Epithelial cell of esophagus (primary cell): ENCODE measurements at places on chromosomes 2 and 18.

GRCh38 chr2:47300081-47300480 is 102.9 kb upstream of the MSH2 start:
- DNase-seq: no peak

GRCh38 chr18:44539926-44540325 is 140.8 kb upstream of the SETBP1 start:
- DNase-seq: no peak

DNA sequence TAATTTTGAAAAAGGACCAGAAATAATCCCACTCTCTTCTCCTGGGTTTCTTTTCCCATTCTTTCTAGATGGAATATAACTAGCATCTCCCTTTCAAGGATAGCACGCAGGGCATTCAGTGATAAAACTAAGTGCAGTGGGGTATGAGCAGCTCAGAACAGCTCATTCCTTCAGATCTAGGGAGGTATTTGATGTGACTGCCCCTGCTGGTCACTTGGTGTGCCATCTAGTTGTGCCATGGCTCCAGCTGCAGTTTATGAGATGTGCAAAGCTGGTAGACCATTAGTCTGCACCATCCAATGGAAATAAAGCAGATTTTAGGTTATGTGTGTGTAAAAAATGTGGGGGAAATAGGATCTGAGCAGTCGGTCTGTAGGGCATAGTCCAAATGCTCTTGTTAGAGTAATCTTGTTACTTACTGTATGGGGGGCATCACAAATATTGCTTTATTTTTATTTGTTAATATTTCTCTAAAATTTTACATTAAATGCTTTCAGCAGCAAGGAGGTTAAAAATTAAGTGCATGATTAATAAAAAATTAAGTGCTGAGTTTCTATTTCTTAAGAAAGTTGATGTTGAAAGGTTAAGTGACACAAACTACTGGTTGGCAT is 38.9 kb downstream of the CTAGE1 start:
- peak; percentile 62 for DNase-seq

DNA sequence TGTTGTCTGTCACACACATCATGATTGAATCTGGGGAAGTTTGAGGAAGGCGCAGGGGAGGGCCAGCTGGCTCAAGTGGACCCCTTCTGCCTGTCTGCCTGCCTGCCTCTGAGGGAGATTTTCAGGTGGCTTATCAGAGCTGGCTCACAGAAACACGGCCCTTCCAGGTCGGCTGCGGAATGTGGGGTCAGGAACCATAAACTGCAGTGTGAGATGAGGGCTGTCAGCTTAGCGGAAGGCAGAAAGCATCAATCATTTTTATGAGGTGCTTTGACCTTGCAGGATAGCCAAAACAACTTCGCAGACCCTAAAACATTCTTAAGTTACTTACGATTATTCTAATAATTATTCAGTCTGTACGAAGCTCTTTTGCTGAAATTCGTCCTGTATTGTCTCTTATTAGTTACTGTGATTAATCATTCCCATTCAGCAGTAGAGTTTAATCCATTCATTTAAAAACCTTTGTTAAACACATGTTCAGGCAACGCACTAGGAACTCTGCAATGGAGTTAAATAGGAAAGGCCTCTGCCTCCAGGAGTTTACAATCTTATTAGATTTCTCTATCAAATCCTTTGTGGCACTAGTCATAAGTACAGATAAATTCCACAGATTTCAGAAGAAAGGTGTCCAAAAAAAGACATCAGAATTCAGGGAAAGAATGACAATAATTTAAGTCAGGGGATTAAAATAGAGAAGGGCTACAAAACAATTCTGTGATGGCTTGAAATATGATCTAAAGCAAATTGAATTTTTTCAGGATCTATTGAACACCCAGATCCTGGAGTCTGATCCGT is 371.6 kb downstream of the HRH4 start:
- DNase-seq: no peak

DNA sequence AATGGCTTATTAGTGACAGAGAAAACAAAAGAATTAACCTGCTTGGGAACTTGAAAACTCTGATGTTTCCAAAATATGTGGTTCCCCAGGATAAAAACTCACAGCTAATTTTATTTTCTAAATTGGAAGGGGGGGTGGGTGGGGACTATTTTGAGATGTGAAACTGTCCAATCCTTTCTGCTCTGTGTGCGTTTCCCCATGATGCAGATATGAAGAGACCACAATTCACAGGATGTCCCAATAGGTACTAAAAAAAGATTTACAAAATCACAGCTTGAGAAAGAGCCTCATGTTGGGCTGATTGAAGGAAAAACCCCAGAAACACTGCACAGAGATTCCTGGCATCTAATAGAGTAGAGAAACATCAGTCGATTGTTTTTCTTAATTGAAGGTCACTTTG is 273.2 kb downstream of the ARHGAP15 start:
- DNase-seq: no peak

DNA sequence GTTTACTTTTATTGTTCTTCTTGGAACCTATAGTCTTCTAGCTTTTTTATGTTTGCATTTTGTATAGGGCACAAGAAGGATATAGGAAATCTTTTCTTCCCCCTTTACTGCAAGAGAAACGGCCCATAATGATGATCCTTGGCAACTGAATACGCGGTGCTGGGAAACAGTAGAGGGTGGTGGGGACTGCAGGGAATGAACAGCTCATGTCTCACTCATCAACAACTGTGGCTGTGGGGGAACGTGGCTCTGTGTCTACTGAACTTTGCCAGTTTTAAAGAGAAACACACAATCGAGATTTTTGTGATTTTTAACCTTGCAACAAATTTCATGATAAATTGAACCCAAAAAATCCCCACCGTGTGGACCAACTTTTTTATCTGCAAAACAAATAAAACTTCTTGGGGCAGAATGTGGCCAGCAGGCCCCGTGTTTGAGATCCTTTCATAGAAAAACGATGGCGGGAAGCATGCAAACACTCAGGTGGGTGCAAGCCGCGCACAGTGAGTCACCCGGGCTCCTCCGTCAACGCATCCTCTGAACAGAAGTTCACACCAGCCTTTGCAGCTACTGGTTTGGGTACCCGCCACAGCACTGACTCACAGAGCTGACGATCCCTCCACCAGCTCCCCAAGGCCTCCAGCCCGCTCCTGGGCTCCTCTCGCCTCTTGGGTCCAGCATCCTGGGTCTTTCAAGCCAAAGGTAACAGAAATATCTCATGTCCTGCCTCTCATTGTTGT is 149.3 kb downstream of the COL6A3 start:
- peak; percentile 72 for DNase-seq

- DNase-seq: no peak
These were observed 70.3 kb upstream of the PXDN start for GRCh38 chr2:1814616-1815015.

- no peak for DNase-seq
These were observed 55.9 kb upstream of the HAAO start for GRCh38 chr2:42848265-42848664.

DNA sequence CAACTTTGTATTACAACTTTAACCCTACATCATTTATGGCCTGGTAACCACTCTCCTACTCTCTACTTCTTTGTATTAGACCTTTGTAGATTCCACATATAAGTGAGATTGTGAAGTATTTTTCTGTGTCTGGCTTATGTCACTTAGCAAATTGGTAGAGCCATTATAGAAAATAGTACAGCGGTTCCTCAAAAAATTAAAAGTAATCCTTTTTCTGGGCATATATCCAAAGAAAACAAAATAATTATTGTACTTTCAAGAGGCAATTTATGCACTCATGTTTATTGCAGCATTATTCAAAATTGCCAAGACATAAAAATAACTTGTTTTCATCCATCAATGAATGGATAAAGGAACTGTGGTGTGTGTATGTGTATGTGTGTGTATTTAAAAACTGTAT is 537.5 kb upstream of the FSIP2 start:
- DNase-seq: no peak

DNA sequence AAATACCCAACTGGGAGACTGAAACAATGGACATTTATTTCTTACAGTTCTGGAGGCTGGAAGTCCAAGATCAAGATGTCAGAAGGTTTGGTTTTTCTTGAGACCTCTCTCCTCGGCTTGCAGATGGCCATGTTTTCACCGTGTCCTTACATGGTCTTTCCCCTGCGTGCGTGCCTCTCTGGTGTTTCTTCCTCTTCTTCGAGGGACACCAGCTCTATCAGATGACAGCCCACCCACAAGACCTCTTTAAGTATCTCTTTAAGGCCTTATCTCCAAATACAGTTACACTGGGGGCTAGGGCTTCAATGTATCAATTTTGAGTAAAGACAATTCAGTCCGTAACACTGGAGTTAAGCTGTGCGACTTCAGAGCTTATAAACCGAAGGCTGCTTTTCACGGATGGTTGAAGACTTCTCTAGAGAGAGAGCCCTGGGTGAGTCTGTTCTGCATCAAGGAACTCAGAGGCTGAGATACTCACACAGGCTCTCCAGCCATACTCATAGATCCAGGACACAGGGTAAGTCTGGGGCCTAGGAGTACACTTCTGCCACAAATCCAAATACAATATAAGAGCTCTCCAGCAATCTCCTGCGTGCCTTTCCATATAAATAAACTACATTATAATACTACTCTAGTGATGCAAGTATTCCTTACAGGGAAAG is 339.9 kb upstream of the PKDCC start:
- no peak for DNase-seq

DNA sequence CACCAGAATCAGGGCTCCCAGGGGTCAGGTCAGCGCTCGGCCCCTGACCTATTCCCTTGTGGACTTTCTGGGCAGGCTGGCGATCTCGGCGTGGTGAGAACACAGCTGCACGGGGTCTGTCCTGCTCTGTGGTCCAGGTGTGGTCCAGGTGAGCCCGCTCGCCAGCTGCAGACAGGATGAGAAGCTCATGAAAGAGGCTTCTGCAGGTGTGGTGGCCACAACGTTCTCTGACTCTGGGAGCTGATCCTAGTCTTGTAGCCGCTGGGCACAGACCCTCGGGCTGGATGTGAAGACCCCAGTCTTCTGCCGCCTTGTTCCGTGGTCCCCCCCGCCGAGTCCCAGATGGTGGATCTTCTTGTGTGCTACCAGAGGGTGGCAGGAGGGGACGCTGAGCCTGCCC is 129.7 kb downstream of the RTP5 start:
- no peak for DNase-seq

GRCh38 chr2:103506812-103507211 is 745.0 kb downstream of the TMEM182 start:
- no peak for DNase-seq

DNA sequence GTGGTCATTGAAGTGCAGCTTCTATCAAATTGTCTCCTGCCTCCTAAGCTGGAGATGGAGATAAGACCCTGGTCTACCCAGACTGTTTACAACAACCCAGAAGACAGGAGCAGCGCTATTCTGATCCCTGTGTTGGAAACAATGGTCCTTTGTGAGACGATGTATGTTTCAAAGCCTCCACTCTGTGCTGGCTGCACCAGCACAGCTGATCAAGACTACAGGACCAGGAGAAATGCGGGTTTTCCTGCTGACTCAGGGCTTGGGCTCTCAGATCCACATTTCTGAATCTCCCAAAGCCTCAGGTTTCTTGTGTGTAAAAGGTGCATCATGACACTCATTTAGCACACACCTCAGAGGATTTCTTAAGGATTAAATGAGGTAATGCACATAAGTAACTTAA is 92.0 kb downstream of the POU3F3 start:
- peak; percentile 36 for DNase-seq

DNA sequence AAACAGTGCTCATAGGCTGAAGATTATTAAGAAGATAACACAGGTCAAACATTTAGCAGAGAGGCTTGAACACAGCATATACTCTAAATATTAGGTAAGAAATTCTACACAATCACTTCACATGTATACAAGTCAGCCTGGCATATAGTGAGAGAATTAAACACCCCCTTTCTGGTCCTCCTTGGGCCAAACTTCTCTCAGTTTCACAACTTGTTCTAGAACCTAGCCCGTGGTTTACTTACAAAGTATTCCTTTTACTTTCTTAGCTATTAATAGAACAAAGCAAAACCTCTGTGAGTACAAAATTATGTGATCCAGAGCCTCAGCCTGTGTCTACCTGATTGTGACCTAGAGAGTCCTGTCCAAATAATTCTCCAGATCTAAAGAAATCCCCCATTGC is 562.8 kb downstream of the TNS1 start:
- no peak for DNase-seq

DNA sequence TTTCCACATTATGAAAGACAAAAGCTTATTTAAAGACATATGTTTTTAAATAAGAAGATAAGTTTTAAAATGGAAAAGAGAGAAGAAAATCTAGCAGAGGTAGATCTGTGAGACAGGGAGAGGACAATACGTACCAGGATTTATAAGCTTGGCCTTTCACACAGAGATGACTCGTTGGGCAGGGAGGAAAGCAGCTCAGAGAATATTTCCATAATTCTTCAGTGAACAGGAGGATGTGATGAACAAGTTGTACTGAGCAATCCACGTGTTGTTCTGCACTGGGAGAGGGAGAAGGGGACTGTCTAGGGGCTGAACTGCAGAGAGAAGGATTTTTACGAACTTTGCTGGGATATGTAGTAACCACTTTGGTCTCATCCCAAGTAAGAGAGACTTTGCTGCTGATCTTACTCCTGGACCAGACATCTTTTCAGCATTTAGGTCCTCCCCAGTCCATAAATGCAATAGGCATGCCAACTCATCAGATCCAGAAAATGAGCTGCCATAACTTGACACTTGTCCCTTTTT is 162.5 kb upstream of the SETBP1 start:
- DNase-seq: peak; percentile 47

DNA sequence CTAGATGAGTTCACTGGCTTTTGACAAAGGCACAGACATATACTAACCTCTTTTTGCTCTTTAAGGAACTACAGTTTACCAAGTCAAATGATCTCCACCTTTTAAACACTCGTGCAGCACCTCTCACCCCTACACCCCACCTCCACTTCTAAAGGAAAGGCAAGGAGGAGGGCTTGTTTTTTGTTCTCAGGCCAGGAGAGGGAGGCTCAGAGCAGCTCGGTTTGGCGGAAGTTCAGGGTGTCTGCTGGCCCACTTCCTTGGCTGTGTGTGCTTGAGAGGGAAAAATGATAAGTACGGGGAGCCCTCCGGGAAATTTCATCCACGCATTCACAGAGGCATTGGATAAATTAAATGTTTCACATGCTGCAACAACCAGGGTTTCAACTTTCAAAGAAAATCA is 667.9 kb downstream of the BCL11A start:
- DNase-seq: no peak

GRCh38 chr18:44569391-44570055 is 111.2 kb upstream of the SETBP1 start:
- DNase-seq: no peak

DNA sequence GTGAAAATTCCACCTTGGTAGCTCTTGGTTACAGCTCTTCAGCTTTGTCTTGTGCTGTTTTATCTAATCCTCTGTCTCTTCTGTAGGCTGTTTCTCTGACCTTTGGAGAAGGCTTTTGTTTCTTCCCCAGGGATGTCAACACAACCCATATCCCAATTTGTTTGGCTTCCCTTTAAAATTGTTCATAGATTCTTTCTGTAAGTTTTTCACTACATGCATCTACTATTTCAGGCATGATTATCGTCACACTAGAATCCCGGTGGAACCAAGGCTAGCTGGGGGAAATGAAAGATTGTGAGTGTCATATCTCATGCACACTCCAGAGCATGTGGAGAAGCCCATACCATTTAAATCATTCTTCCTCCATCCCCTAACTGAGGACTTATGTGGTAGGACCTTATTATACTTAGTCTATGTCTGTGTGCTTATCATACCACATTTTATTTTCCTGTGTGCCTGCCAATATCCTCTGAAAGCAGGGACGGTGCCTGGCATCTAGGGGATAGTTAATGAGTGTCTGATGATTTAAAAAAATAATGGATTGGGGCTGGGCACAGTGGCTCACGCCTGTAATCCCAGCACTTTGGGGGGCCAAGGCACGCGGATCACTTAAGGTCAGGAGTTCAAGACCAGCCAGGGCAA is 59.9 kb downstream of the CRIM1 start:
- DNase-seq: no peak

GRCh38 chr2:235639428-235639773 is 145.6 kb downstream of the AGAP1 start:
- peak; percentile 62 for DNase-seq

- DNase-seq: no peak
These were observed 23.5 kb downstream of the MYO5B start for GRCh38 chr18:50171406-50171805.
